ENCODE measurements at places on chromosomes 6 and 20.

- no peak for DNase-seq
Measured at GRCh38 chr6:47071681-47072080, 29.5 kb upstream of the ADGRF1 start.

GRCh38 chr6:35363293-35363750 is 21.0 kb downstream of the PPARD start:
- peak; percentile 76 for DNase-seq

DNA sequence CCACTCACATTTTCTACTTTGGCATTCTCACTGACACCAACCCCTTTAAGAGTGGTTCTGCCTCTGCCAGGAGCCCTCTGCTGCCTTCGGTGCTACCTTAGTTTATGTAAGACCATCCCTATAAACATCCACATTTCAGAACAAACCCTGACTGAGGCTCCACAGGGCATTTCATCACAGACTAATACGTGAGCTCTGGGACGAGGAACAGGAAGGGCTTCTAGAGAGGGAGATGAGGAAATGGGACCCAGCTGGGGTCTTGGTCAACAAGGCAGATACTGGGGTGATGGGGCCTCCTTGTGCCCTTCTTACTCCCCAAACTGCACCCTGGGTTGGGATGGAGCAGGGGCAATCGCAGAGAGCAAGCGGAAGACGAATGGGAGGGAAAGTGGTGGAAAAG is 86.5 kb upstream of the FYN start:
- no peak for DNase-seq

- no peak for DNase-seq
Measured at GRCh38 chr6:144294016-144294415, 8.9 kb downstream of the UTRN start.

- no peak for DNase-seq
Measured at GRCh38 chr20:58449681-58450221, 60.7 kb downstream of the VAPB start.

DNA sequence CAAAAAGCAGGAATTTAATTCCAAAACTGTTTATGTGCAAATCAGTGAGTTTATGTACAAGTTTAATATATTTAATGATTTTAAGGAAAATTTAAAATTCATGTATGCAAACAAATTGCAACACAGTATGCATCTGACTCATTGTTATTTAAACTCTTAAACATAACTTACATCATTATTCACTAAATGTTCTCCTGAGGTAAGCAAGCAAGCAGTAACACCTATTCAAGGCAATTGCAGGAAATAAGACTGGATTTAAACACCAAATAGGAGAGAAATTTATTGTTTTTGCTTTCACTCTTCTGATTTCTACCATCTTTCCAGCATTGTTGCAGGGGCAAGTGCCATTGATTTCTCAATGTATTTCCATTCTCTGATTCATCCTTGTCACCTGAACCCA is 239.5 kb downstream of the TFAP2A start:
- DNase-seq: no peak

GRCh38 chr6:4723383-4723782 is 52.8 kb upstream of the CDYL start:
- DNase-seq: no peak

Data from upper lobe of right lung (tissue), 1 donor.